AG04449 (cell line): ENCODE measurements at places on chromosomes 1 and 21.

- no peak for DNase-seq
Measured at GRCh38 chr21:46131588-46131837, 23.9 kb downstream of the FTCD start.

DNA sequence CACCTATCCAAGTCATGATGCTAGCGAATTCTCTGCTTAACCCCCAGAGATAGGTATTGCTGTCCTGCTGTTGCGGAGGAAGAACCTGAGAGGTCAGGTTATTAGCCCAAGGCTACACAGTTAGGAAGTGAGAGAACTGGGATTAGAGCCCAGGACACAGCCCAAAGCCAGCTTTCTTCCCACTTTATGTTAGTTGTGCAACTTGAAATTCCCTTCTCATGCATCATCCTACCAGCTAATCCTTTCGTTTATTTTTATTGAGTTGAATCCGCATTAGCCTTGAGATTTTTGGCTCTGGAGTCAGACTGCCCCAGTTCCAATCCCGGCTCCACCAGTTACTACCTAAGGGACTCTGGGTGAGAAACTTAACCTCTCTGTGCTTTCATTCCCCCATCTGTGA is 65.4 kb downstream of the PLEKHA6 start:
- peak; percentile 75 for DNase-seq

- DNase-seq = no peak
Measured at GRCh38 chr1:165376811-165377311, 20.3 kb upstream of the LMX1A start.

- no peak for DNase-seq
Measured at GRCh38 chr1:21916447-21917238, 20.5 kb downstream of the HSPG2 start.

GRCh38 chr1:32746130-32746529 is 43.6 kb upstream of the SYNC start:
- DNase-seq = no peak
